ENCODE measurements at places on chromosomes 1 and 21.

DNA sequence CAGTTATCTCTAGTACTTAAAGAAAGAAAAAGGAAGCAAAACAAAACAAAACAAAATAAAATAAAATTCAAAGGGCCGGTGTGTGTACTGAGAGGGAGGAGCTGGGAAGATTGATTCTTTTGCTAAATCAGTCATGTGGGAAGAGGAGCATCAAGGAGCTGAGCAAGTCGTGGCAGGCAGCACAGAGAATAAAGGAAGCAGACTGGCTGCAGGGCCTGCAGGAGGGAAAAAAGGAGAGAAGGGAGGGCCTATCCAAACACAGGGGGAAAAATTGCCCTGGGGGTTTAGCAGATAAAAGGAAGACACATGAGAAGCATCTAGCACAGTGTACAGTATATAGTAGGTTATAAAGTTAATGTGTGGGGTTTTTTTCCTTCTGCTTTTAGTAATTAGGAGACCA, 27.6 kb downstream of the AGO4 start:
- no peak overlapping the region for H3K4me3 ChIP-seq
- H3K36me3 ChIP-seq: peaks cover 35% of the 10 kb centered on the region
- no peaks in the 10 kb centered on the region for H3K4me1 ChIP-seq
- H3K27ac ChIP-seq: no peak overlapping the region
- no peaks in the 10 kb centered on the region for H3K27me3 ChIP-seq

- H3K36me3 ChIP-seq: no peaks in the 10 kb centered on the region
- H3K27ac ChIP-seq: no peak overlapping the region
- H3K27me3 ChIP-seq: no peaks in the 10 kb centered on the region
- DNase-seq: no peak
Measured at GRCh38 chr1:189804352-189804751, 673.3 kb downstream of the BRINP3 start.

DNA sequence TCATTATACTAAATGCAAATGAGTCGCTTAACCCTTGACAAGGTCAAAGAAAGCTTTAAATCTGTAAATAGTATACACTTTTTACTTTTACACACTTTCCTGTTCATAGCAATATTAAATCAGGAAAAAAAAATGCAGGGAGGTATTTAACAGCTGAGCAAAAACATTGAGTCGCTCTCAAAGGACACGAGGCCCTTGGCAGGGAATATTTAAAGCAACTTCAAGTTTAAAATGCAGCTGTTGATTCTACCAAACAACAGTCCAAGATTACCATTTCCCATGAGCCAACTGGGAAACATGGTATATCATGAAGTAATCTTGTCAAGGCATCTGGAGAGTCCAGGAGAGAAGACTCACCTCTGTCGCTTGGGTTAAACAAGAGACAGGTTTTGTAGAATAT, 62.7 kb downstream of the CAPN2 start:
- H3K4me3 ChIP-seq: no peak overlapping the region
- no peaks in the 10 kb centered on the region for H3K27me3 ChIP-seq
- no peaks in the 10 kb centered on the region for H3K4me1 ChIP-seq
- peaks cover 62% of the 10 kb centered on the region for H3K36me3 ChIP-seq

DNA sequence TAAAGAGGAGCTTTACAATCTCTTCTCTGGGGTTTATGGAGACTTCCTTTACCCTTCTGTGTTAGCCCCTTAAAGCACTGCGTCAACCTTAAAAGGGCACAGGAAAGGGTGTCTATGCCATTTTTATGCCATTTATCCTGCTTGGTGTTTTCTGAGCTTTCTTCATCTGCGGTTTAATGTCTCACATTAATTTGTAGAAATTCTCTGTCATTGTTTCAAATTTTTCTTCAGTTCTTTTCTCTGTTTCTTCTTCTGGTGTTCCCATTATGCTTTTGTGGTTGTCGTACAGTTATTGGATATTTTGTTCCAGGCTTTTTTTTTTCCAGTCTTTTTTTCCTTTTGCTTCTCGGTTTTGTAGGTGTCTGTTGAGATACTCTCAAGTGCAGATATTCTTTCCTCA, 107.9 kb downstream of the OSBPL9 start:
- no peak overlapping the region for H3K4me3 ChIP-seq
- H3K4me1 ChIP-seq: peaks cover 6% of the 10 kb centered on the region
- no peak overlapping the region for H3K27ac ChIP-seq
- DNase-seq: no peak

GRCh38 chr1:95829556-95829955, 595.5 kb downstream of the RWDD3 start:
- H3K27ac ChIP-seq: no peak overlapping the region
- no peak for DNase-seq
- no peaks in the 10 kb centered on the region for H3K36me3 ChIP-seq
- H3K4me1 ChIP-seq: no peaks in the 10 kb centered on the region

DNA sequence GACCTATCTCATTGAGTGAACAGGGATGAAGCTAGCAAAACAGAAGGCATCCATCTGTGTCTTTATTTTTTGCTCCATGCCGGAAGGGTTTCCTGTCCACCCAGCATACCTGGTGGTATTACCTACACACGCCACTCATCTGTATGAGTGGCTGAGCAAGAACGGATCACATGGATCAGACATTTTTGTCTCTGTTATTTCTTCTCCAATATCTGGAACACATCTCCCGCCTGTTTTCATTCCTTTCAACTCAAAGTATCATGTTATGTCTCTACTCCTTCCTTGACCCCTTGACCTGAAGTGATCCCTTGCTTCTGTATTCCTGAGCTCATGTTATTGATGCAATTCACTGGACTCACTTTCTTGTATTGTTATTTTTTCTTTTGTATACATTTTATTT, 24.7 kb downstream of the ADAMTS1 start:
- H3K27me3 ChIP-seq: no peaks in the 10 kb centered on the region
- no peak overlapping the region for H3K4me3 ChIP-seq
- no peak overlapping the region for H3K27ac ChIP-seq
- no peak for DNase-seq
- H3K36me3 ChIP-seq: no peaks in the 10 kb centered on the region

GRCh38 chr1:28163496-28164161, 12.9 kb downstream of the PTAFR start:
- no peaks in the 10 kb centered on the region for H3K27me3 ChIP-seq
- H3K4me3 ChIP-seq: no peak overlapping the region
- no peak overlapping the region for H3K27ac ChIP-seq

GRCh38 chr1:28326984-28327383, 1.9 kb upstream of the MED18 start:
- DNase-seq: no peak
- peak overlapping the region; percentile 66 for H3K27ac ChIP-seq
- H3K27me3 ChIP-seq: no peaks in the 10 kb centered on the region
- peaks cover 1% of the 10 kb centered on the region for H3K36me3 ChIP-seq
- peaks cover 34% of the 10 kb centered on the region for H3K4me1 ChIP-seq

DNA sequence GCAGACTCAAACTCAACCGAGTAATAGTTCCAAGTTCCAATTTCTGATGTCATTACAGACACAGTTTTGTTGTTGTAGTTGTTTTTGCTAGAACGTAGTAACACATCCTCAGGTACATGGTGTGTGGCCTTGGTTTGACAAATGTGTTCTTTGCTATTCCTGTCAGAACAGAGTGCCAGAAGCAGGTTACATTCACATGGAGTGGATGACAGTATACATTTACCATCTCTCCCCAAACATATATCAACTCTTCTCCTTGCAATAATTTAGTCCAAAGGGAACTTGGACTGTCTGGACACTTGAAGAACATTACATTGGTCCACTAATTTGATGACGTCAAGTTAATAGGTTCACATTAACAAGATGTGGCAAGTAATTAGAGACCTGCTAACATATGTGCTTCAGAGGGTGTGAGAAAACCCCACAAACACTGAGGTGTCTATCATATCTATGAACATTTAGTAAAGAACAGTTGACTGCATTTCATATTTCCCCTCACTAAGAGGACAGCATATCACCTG, 44.6 kb upstream of the ZBTB18 start:
- no peaks in the 10 kb centered on the region for H3K27me3 ChIP-seq
- H3K4me3 ChIP-seq: no peak overlapping the region
- no peaks in the 10 kb centered on the region for H3K36me3 ChIP-seq
- H3K4me1 ChIP-seq: peaks cover 8% of the 10 kb centered on the region

DNA sequence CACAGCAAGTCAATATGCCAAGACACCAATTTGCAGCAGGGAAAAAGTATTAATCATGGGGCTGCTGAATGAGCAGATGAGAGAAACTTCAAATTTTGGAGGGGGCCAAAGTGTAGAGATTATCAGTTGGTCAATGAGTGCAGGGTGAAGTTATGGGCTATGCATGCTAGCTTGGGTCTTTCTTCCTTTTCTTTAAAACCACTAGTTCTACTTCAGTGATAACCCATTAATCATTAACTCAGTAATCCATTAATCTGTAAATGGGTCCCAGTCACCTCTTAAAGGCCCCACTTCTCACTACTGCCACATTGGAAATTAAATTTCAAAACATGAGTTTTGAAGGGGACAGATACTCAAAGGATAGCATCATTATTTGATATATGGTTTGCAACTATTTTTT, 688.6 kb upstream of the ADGRL4 start:
- H3K27ac ChIP-seq: no peak overlapping the region
- no peaks in the 10 kb centered on the region for H3K4me1 ChIP-seq
- no peak overlapping the region for H3K4me3 ChIP-seq
- no peaks in the 10 kb centered on the region for H3K36me3 ChIP-seq
- DNase-seq: no peak
- H3K27me3 ChIP-seq: no peaks in the 10 kb centered on the region

DNA sequence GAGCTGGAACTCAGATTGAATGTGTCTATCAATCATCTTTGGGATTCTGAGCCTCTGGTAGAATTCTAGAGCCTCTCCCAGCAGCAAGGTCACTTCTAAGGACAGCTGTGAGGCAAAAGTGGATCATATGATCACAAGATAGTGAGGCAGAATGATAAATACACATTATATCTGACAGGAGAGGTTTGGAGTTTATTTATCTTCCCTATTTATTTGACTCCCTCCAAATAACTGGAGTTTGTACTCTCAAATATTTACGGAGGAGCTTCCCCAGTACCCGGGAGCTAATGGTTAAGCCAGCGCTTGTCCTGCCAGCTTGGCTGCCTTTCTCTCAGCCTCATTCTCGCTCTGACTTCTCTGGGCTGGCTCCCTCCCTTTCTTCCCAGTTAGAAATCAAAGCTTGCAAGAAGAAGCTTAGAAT, 2.3 kb downstream of the HMGCS2 start:
- H3K27ac ChIP-seq: no peak overlapping the region
- peaks cover 3% of the 10 kb centered on the region for H3K27me3 ChIP-seq
- no peak overlapping the region for H3K4me3 ChIP-seq
- DNase-seq: no peak
- no peaks in the 10 kb centered on the region for H3K36me3 ChIP-seq
- no peaks in the 10 kb centered on the region for H3K4me1 ChIP-seq

- DNase-seq: peak; percentile 53
- H3K27ac ChIP-seq: peak overlapping the region; percentile 62
- peak overlapping the region; percentile 18 for H3K4me3 ChIP-seq
- peaks cover 14% of the 10 kb centered on the region for H3K4me1 ChIP-seq
Measured at GRCh38 chr1:73593364-73593763, 604.6 kb downstream of the LRRIQ3 start.

- H3K4me1 ChIP-seq: no peaks in the 10 kb centered on the region
- H3K27ac ChIP-seq: no peak overlapping the region
- no peak overlapping the region for H3K4me3 ChIP-seq
- H3K36me3 ChIP-seq: no peaks in the 10 kb centered on the region
- no peaks in the 10 kb centered on the region for H3K27me3 ChIP-seq
Measured at GRCh38 chr1:217311766-217312165, 319.1 kb downstream of the GPATCH2 start.

- DNase-seq: peak; percentile 47
- H3K27me3 ChIP-seq: no peaks in the 10 kb centered on the region
- no peak overlapping the region for H3K4me3 ChIP-seq
Measured at GRCh38 chr1:6358757-6359201, 34.8 kb downstream of the ACOT7 start.

DNA sequence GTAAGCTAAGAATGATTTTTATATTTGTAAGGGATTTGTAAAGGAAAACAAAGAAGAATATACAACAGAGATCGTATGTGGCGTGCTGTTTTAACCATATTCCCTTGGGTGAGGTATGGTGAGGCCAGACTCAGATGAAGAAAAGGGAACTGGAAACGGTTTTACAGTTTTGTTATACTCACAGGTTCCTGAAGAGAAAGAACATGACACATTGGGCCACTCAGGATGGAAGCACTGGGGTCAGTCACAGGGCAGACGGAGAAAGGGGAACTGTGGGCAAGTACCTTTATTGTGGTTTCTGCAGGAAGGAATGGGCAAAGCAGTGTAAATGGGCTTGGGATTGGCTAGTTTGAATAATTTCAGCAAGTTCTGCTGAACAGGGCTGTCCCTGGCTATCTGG, 177.4 kb downstream of the LBR start:
- peaks cover 13% of the 10 kb centered on the region for H3K4me1 ChIP-seq
- no peaks in the 10 kb centered on the region for H3K27me3 ChIP-seq
- DNase-seq: peak; percentile 60
- no peaks in the 10 kb centered on the region for H3K36me3 ChIP-seq

GRCh38 chr1:118826669-118827068, 161.5 kb downstream of the TBX15 start:
- no peak overlapping the region for H3K4me3 ChIP-seq
- no peak for DNase-seq
- no peaks in the 10 kb centered on the region for H3K36me3 ChIP-seq
- no peaks in the 10 kb centered on the region for H3K4me1 ChIP-seq
- no peaks in the 10 kb centered on the region for H3K27me3 ChIP-seq
- H3K27ac ChIP-seq: no peak overlapping the region

GRCh38 chr1:226410958-226411357, 3.1 kb upstream of the PARP1 start:
- DNase-seq: no peak
- H3K27ac ChIP-seq: no peak overlapping the region
- H3K4me3 ChIP-seq: no peak overlapping the region
- no peaks in the 10 kb centered on the region for H3K36me3 ChIP-seq
- no peaks in the 10 kb centered on the region for H3K27me3 ChIP-seq
- peaks cover 13% of the 10 kb centered on the region for H3K4me1 ChIP-seq

GRCh38 chr1:92240034-92240433, 22.3 kb downstream of the C1orf146 start:
- DNase-seq: no peak
- H3K27me3 ChIP-seq: no peaks in the 10 kb centered on the region
- H3K4me1 ChIP-seq: no peaks in the 10 kb centered on the region
- H3K4me3 ChIP-seq: no peak overlapping the region
- H3K36me3 ChIP-seq: no peaks in the 10 kb centered on the region

DNA sequence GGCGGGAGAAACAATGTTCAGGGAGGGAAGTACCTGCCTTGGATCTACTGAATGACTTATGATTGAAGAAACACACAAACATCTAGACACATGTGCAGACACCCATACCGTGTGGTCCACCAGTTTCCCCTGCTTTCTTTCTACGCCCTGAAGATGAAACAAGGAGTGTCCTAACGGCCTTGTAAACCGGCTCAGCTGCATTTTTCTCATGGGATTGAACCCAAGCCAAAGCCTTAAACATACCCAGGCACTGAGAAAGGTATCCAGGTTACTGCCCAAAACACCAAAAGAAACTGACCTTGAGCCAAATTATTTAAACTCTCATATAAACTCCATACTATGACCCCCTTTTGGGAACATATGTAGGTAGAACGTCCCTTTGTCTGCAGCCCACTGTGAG, 630.0 kb upstream of the RGS18 start:
- no peaks in the 10 kb centered on the region for H3K36me3 ChIP-seq
- H3K4me3 ChIP-seq: no peak overlapping the region
- no peaks in the 10 kb centered on the region for H3K4me1 ChIP-seq

GRCh38 chr21:15841856-15842564, 112.2 kb downstream of the USP25 start:
- no peak overlapping the region for H3K27ac ChIP-seq
- H3K27me3 ChIP-seq: no peaks in the 10 kb centered on the region
- H3K36me3 ChIP-seq: peaks cover 1% of the 10 kb centered on the region
- no peaks in the 10 kb centered on the region for H3K4me1 ChIP-seq
- DNase-seq: no peak
- no peak overlapping the region for H3K4me3 ChIP-seq

- no peaks in the 10 kb centered on the region for H3K36me3 ChIP-seq
- no peak overlapping the region for H3K27ac ChIP-seq
- H3K4me1 ChIP-seq: no peaks in the 10 kb centered on the region
- DNase-seq: no peak
Measured at GRCh38 chr1:212470059-212470458, 37.3 kb downstream of the NENF start.

All from B cell (primary cell).